ENCODE measurements at places on chromosomes 4 and X. TPM values are rescaled to one million over a fixed set of nuclear protein-coding genes. Genes with fewer than 3 reads are reported as not detected.
A peak's percentile ranks its signal among the peaks of the same experiment; 100 is the strongest.

- no peak for DNase-seq
- no peak overlapping the region for H3K4me3 ChIP-seq
- H3K27ac ChIP-seq, result no peak overlapping the region
- no peaks in the 10 kb centered on the region for H3K36me3 ChIP-seq
- H3K27me3 ChIP-seq, result no peaks in the 10 kb centered on the region
- no peaks in the 10 kb centered on the region for H3K4me1 ChIP-seq
Observed at GRCh38 chrX:133045986-133046385, 50.9 kb downstream of the USP26 start.

Gene FAM47A
- not detected for total RNA-seq

GRCh38 chr4:185378264-185378663, 17.5 kb downstream of the LRP2BP start:
- H3K4me3 ChIP-seq, result no peak overlapping the region
- no peak overlapping the region for H3K27ac ChIP-seq
- H3K27me3 ChIP-seq, result no peaks in the 10 kb centered on the region
- no peaks in the 10 kb centered on the region for H3K4me1 ChIP-seq

Gene BBS7
- 20.7 TPM for total RNA-seq

DNA sequence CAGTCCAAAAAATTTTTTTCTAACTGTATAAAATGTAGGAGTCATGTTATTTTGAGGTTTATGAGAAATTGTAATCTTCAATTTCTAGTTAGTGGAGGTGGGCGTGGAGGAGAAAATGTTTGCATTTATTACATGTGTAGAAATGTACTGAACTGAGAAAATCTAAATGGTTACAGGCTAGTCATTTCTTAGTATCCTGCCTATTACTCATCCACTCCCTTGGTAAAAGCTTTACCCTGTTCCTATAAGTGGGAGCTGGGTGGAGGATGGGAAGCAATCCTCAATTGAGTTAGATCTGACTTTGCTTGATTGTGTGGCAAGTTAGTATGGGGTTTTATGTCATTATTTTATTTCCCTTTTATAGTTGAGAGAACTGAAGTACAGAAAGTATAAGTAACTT, 73.8 kb downstream of the POLA1 start:
- no peak for DNase-seq
- H3K27ac ChIP-seq, result no peak overlapping the region
- H3K27me3 ChIP-seq, result no peaks in the 10 kb centered on the region
- no peak overlapping the region for H3K4me3 ChIP-seq
- H3K36me3 ChIP-seq, result peaks cover 33% of the 10 kb centered on the region
- H3K4me1 ChIP-seq, result peaks cover 1% of the 10 kb centered on the region

DNA sequence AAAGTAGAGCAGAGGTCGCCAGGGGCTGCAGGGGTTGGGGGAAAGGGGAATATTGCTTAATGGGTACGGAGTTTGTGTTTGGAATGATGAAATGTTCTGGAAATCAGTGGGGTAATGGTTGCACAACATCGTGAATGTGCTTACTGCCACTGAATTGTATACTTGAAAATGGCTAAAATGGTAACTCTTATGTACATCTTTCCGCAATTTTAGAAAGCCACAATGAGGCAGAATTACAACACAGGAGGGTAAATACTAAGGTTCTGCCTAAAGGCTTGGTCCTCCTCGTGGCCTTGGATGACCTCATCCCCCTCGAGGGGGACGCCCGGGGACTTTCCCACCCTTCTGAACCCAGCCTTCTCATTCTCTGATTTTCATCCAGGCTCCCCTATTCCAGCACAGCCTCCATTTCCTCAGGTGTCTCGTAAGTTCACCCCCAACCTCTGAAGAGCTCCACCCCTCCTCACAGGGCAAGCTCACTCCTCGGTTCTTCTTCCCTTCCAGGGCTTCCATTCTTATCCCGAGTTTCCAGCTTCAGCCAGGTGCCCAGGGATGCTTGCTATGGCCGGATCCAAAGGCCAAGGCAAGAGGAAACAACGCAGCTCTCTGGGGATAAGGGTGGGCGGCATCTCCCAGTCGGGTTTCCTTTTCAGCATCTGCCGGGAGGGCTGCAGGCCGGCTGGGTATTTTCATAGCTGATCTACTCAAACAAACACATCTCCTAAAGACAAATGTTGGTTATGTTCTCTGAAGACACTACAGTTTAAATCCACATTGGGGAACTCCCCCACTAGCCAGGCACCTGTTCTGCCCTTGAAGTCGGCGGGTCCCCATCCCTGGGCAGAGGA, 71.3 kb upstream of the ACSL1 start:
- H3K4me1 ChIP-seq, result peaks cover 8% of the 10 kb centered on the region
- H3K4me3 ChIP-seq, result no peak overlapping the region
- H3K27ac ChIP-seq, result no peak overlapping the region
- no peaks in the 10 kb centered on the region for H3K36me3 ChIP-seq
- no peak for DNase-seq

Gene GC
- total RNA-seq, result not detected

DNA sequence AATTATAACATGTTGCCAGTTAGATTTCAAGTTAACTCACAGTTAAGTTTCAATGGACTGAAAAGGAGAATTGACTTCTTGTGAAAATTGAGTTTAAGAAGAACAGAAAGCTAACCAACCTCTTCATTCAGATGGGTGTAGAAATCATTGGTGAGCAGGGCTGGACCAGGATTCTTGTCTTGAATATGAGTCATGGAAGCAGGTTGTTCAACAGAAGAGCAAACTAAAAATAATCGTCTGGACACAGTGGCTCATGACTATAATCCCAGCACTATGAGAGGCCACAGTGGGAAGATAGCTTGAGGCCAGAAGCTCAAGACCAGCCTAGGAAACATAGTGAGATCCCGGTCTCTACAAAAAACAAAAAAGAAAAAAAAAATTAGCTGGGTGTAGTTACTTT, 98.2 kb downstream of the ARSJ start:
- DNase-seq, result no peak
- no peaks in the 10 kb centered on the region for H3K36me3 ChIP-seq
- no peak overlapping the region for H3K4me3 ChIP-seq
- H3K27ac ChIP-seq, result no peak overlapping the region
- no peaks in the 10 kb centered on the region for H3K4me1 ChIP-seq

- H3K27me3 ChIP-seq, result no peaks in the 10 kb centered on the region
- no peaks in the 10 kb centered on the region for H3K4me1 ChIP-seq
- H3K36me3 ChIP-seq, result peaks cover 3% of the 10 kb centered on the region
- H3K27ac ChIP-seq, result no peak overlapping the region
- H3K4me3 ChIP-seq, result no peak overlapping the region
Observed at GRCh38 chr4:119328695-119329094, 6.8 kb upstream of the FABP2 start.

GRCh38 chrX:129524250-129524850, 1.1 kb upstream of the SMARCA1 start:
- no peak for DNase-seq
- peak overlapping the region; percentile 66 for H3K4me3 ChIP-seq
- no peak overlapping the region for H3K27ac ChIP-seq
- H3K27me3 ChIP-seq, result peaks cover 23% of the 10 kb centered on the region
- H3K36me3 ChIP-seq, result no peaks in the 10 kb centered on the region

GRCh38 chrX:75067931-75068330, 88.2 kb downstream of the ABCB7 start:
- no peaks in the 10 kb centered on the region for H3K27me3 ChIP-seq
- H3K4me3 ChIP-seq, result no peak overlapping the region
- H3K36me3 ChIP-seq, result no peaks in the 10 kb centered on the region
- H3K27ac ChIP-seq, result no peak overlapping the region

Measured in activated naive CD8-positive, alpha-beta T cell treated with anti-CD3 and anti-CD28 coated beads, Interleukin-2, amount 10 ng/mL, durations not matched to agents 7 days and 5 days (primary cell).